ENCODE measurements at places on chromosomes 1 and 21. TPM values are rescaled to one million over a fixed set of nuclear protein-coding genes. Genes with fewer than 3 reads are reported as not detected.

DNA sequence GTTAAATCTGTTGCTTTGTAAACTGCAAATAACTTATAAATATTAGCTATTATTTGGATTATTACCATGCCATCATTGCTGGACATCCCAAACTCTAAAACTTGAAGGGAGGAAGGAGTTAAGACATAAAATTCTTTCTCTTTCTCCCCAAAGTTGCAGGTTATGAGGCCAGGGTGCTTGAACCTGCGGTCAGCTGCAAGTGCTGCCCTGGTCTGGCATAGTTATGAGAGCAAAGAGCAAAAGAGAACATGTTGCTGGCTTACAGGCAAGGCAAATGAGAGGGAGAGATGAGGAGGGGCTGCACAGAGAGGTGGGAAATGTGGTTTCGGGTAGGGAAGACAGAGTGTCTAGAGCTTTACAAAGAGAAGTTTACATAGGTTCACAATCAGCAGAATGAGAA, 30.8 kb downstream of the GADD45A start:
- DNase-seq, result no peak

- DNase-seq, result no peak
These were observed 203.1 kb upstream of the GALNT2 start for GRCh38 chr1:229863651-229864545.

Gene CALML6
- total RNA-seq, result 1.4 TPM

GRCh38 chr1:43994071-43994470, 2.7 kb downstream of the CCDC24 start:
- no peak for DNase-seq

DNA sequence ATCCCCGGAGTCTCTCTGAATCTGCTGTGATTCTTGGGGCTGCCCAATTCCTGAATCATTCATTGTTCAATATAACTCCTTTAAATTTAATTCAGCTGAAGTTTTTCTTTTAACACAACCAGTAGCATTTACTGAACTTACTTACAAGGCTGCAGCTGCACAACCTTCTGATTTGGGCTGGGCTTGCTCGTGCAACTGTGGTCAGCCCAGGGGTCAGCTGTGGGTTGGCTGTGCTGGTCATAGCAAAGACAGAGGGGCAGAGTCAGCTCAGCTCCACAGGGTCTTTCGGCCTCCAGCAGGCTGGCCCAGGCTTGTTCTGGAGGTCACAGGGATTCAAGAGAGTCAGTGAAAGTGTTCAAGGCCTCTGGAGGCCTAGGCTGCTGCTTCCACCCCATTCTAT, 186.1 kb downstream of the MATN1 start:
- peak; percentile 34 for DNase-seq

DNA sequence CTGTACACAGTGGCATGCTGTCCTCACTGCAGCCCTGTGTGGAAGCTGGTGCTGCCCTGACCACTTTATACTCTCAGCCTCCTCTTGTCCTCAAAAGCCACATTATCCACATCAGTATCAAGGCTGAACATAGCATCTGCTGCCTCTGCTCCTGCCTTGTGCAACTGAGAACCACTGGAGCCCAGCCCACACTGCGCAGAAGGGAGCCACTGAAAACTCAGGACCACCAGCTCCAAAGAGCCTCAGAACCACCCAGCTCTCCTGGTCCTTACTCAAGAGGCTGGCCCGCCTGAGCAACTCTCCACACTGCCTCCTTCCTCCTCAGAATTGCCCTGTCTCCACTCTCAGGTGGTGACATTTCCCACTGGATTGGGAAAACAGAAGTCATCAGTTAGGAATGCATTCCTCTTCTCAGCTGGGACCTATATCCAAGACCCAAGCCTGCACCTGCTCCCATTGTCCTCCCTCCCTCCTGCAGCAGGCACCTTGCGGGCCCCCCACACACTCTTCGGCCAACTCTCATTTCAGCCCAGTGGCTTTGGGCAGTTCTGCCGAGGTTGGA, 7.0 kb upstream of the KISS1 start:
- no peak for DNase-seq

DNA sequence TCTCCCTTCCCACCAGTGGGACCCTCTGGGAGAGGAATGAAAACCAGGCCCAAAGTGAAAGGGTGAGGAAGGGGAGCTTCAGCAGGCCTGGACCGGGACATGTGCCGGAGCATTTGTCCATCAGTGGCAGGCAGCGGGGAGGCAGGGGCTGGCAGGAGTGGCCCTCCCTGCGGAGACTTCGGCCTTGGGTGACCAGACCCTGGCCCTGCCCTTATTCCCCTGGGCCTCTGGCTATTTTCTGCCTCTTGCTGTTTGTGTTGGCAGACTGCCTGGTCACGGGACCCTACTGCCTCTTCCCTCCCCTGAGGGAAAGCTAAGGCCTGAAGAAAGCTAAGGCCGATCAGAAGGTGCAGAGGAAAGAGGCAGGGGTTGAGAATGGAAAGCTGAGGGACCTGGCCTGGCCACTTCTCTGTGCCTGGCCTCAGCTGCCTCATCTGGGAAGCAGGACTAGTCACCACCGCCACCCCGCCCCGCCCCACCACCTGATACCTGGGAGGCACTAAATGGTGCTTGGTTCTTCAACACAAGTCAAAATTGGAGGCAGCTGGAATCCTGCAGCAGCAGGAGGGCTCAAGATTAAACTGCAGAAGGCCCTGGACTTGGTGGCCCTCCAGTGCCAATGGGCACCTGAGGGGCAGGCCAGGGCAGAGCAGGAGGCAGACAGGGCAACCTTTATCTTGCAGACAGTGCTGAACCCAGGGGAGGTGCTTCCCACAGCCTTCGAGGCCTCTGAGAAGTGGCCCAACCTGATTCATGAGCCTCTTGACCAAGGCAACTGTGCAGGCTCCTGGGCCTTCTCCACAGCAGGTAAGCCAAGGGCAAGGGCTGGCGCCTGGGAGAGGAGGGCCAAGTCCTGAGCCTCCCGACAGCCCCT, 7.9 kb downstream of the TINAGL1 start:
- DNase-seq, result peak; percentile 75

DNA sequence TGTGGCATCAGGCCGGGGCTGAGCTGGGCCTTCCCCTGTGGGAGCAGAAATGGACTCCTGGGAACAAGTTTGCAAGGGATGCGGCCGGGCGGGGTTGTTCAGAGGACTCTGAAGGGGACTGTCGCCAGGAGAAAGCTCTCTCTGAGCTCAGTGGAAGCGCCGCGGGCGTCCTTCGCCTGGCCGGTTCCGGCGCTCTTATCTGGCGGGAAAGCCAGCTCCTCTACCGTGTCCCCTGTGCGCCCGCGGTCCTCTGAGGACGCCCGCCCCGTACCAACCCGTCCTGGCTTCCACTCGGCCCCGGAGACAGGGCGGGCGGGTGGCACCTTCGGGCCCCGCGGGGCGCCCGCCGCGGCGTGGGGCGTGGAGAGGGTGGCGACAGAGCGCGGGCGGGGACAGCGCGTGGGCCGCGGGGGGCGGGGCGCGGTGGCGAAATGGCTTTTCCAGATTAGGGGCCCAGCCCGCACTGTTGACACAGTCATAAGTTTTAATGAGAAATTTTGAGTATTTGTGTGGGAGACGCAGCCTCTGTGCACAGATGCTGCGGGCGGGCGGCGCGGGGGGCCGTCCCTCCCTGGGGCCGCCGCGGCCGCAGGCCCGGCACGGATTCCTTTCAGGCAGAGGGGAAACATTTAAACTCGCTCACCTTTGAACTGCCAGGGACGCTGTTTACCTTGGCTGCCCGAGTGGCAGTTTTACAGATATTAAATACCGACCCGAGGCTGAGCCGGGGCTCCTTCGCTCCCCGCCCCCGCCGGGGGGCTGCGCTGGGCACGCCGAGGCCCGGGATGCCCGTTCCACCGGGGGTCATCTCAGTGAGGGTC, 70.2 kb downstream of the FOXD2 start:
- DNase-seq, result peak; percentile 84

DNA sequence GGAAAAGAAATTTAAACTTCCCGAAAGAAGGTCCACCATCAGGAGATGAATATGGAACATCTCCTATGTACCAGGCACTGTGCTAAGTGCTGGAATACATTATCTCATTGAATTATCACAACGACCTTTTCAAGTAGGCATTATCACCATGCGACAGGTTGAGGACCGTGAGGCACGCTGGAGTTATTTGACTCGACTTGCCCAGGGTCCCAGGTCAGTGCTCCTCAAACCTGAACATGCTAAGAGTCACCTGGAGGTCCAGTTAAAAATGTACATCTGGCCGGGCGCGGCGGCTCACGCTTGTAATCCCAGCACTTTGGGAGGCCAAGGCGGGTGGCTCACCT, 15.9 kb upstream of the AGTRAP start:
- no peak for DNase-seq

DNA sequence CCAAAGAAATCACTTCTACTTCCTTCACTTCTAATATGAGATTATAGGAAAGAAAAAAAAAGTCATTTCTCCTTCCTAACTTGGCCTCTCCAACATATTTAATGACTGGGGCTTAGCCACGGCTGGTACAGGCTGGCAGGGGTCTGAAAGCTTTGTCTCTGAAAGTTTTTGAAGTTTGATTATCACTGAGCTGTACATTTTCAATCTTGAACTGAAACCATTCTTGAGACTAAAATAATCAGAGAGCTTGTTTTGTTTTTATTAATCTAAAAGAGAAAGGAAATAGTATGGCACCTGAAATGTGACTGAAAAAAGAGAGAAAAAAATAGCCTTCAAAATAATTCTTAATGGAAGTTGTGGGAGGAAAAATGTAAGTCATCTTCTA, 3.8 kb upstream of the KRTAP19-8 start:
- no peak for DNase-seq

DNA sequence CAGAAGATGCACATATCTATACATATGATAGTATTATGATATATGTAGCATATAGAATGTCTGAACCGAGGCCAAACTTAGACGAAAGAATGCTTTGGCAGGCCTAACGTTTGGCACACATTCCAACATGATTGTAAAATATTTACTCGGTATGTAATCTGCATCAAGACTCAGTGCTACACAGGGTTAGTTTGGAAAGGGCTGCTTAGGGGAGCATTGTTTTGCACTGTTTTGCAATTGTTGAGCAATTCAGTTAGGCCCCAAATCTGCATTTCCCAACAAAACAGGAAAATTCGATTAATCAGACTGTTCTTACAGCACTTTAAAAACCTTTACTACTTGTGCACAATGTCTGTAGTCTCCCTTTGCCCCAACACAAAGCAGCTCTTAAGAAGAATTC, 216.0 kb upstream of the NEGR1 start:
- no peak for DNase-seq

DNA sequence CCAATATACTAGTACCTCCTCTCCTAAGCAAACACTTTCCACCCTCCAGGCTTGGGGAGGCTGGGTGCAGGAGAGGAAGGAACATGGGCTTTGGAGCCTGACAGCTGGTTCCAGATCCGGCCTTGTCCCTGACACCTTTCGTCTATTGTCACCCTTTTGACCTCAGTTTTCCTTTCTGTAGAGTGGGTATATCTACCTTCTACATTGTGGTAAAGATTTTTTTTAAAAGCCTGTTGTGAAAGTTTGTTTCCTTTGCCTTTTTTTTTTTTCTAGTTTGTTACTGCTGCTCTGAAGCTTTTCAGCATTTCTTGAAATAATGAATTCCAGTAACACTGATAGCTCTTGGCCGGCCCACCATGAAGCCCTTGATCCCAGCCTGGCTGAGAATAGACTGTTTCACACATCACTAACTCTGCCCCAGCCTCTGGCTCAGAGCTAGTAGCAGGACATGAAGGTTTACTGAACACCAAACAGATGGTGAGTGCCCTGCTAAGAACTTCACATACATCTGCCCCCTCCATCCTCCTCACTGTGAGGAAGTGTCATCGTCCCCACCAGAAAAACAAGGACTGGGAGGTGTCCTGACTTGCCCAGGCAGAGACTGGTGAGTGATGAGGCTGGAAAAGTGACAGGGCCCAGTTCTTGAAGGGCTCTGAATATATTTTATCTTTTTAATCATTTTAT, 33.0 kb upstream of the ID3 start:
- DNase-seq, result no peak

DNA sequence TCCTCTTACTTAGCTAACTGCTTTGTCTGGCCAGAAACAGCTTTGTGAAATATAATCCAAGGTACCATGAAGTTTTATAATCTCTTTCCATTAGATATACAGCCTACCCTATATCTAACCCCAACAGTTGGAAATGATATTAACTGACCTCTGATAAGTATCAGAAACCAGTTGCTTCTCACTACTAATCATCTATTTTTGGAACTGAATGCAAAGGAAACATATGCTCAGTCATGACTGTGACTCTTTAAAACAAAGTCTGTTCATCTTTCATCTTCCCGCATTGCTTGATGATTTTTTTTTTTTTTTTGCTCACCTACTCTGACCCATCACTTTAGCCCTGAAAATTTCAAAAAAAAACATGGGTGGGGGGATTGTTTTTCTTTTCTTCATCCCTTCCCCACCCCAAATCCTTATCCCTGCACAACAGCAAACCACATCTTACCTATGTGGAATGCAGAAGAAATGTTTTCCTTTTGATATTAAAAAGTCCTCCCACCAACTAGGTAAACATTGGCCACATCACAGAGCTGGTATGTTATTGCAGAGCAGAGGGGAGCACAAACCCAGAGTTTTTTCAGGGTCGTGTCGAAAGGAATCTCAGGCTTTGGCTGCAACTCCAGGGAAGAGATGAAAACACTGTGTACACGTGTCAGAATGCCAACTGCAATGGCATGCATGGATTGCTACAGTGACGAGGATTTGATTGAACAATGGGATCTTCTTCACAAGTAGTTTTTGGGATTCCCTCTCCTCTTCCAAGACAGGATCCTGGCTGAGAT, 137.3 kb downstream of the SLC30A10 start:
- no peak for DNase-seq

DNA sequence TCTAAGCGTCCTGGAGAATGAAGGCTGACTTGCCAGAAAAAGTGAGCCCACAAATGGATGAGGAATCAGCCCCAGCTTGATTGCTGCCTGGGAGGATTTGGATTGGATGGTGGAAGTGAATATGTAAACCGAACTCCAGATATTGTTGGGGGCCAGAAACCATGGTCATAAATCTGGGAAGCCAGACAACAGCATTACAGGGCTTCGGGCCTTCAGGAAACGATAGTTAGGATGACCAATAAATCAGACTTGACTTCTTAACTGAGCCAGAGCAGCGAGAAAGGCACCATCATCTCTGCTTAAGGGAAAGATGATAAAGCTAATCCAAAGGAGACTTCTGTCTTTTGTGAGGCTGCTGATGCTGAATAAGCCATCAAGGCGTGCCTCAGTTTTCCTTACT, 26.6 kb downstream of the FAM78B start:
- DNase-seq, result no peak

Gene OLIG1
- total RNA-seq, result not detected

DNA sequence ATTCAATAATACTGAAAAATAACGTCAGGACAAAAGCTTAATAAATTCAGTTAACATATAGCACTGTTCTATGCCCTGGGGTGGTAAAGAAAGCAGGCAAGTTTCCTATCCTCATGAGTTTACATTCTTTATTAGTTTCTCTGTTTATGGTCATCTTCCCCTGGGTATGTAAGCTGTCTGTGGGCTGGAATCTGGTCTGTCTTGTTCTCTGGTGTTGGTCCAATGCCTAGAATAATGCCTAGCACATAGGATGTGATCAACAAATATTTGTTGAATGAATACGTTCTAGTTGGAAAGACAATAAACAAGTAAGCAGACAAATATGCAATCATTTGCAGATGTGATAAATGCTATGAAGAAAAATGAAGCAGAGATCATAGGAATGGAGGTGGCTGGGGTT, 7.2 kb upstream of the IGSF3 start:
- no peak for DNase-seq

Gene HES3
- total RNA-seq, result not detected
